ENCODE measurements at places on chromosomes 5 and 9.
A peak's percentile ranks its signal among the peaks of the same experiment; 100 is the strongest.

GRCh38 chr5:163163858-163164257 lies 273.5 kb upstream of the CCNG1 start:
- no peak for DNase-seq

DNA sequence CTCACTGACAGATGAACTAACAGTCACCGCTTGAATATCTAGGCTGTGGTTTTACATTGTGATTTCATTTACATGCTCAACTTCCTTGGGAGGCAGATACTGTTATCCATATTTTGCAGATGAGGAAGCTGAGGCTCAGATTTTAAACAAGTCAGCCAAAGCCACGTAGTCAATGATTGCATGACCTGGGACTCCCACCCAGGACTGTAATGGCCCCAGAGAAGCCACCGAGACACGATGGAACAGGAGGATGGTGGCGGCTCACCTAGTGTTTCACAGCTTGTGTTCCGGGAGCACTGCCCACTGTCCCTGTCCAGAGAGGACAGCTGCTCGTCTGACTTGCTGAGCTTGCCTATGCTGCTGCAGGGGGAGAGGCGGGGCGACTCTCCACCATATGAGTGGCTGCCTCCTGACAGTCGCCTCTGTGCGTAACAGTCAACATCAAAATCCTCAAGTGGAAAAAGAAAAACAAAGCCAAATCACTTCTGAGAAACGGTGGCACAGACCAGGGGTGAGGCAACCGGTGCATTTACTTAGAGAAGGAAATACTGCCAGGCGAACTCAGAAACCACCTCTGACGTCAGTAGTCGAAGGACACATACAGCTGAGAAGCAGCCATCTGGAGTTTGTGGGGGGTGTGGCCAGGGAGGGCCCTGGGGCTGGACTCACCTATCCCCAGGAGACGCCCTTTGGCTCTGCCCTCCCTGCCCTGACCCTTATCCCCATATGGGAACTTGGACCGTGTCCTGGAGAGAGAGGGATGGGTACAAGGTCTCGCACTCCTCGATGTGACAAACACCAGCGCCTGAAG lies 82.5 kb downstream of the PRRT1B start:
- DNase-seq = peak; percentile 55

DNA sequence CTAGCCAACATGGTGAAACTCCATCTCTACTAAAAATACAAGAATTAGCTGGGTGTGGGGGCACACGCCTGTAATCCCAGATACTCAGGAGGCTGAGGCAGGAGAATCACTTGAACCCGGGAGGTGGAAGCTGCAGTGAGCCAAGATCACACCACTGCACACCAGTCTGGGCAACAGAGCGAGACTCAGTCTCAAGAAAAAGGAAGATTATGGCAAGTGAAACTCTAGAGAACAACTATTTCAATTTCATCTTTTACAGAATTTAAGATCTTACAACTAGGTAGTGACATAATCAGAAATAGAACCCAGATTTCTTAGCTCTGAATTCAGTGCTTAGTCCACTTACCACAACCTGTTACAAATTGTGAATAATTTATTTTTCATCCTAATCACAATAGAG lies 108.8 kb upstream of the MAP3K1 start:
- no peak for DNase-seq

GRCh38 chr5:56415356-56415765 lies 182.2 kb upstream of the ANKRD55 start:
- no peak for DNase-seq

DNA sequence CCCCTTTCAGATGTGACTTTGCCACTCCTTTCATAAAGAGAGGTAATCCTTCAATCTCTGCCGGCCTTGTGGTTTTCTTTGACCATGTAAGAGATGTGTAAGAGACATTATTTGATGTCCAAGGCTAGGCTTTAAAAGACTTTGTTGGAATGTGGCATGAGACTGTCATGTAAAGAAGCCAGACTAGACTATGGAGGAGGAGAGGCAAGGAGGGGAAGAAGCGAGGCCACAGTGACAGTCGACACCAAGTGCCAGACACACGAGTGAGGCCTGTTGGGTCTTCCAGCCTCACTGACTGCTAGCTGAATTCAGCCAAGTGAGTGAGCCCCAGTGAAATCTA lies 1013.3 kb downstream of the MAT2B start:
- no peak for DNase-seq

GRCh38 chr9:90854637-90855175 lies 53.1 kb downstream of the SYK start:
- no peak for DNase-seq

- no peak for DNase-seq
Observed at GRCh38 chr9:80191108-80191507, 619.3 kb downstream of the TLE4 start.

DNA sequence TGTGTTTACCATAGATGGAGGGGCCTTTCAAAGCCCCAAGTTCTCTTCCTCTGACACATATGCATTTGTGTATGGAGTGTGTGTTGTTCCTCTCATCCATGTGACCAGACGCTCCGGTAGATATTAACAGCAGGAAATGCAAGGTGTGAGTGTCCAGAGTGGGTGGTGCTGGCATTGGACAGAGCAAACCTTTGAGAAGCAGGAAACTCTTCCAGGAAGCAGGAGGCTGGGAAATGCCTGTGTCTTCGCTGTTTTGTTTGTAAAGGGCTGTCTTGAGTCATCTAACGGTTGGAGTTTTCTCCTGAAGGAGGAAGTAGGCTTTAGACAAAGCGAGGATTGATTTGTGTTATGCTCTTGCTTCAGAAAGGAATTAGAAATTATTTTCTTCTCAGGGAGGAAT lies 370.9 kb downstream of the PLK2 start:
- DNase-seq = no peak

- no peak for DNase-seq
Observed at GRCh38 chr5:108078882-108079281, 303.0 kb downstream of the FBXL17 start.

GRCh38 chr5:147204576-147204975 lies 30.2 kb upstream of the STK32A start:
- DNase-seq = no peak

- no peak for DNase-seq
Observed at GRCh38 chr5:41841325-41841724, 28.9 kb downstream of the OXCT1 start.

GRCh38 chr9:119184265-119184936 lies 184.8 kb downstream of the BRINP1 start:
- DNase-seq = no peak

GRCh38 chr5:111983459-111983858 lies 226.5 kb upstream of the NREP start:
- DNase-seq = no peak

- no peak for DNase-seq
Observed at GRCh38 chr9:105737205-105737604, 42.9 kb downstream of the TMEM38B start.

GRCh38 chr5:136012041-136012804 lies 16.6 kb upstream of the TGFBI start:
- no peak for DNase-seq

DNA sequence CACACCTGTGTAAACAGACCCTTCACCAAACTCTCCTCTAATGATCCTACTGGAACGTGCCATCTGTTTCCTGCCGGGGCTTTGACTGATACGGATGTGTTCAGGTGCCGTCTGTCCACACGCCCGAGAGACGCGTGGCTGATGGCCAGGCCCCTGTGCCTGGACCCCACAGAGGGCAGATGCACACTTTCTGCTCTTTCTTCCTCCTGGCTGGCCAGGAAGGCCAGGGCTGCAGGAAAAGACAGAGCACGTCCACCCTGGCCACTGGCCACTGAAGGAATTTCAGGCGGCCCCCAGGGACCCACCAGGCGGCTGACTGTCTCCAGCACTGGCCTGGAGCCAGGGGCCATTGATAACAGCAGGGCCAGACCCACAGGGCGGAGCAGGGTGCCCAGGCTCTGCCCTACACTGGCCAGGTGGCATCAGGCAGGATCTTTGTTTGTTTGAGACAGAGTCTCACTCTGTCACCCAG lies 3.6 kb upstream of the ENG start:
- no peak for DNase-seq

- DNase-seq = no peak
Observed at GRCh38 chr5:172841256-172841655, 7.2 kb downstream of the ERGIC1 start.

- DNase-seq = no peak
Observed at GRCh38 chr9:122186301-122186700, 26.6 kb downstream of the MORN5 start.

GRCh38 chr9:79382458-79382857 lies 189.3 kb upstream of the TLE4 start:
- no peak for DNase-seq

- no peak for DNase-seq
Observed at GRCh38 chr9:121360601-121361374, 9.3 kb downstream of the STOM start.

- DNase-seq = no peak
Observed at GRCh38 chr9:84829471-84829870, 159.9 kb downstream of the NTRK2 start.

DNA sequence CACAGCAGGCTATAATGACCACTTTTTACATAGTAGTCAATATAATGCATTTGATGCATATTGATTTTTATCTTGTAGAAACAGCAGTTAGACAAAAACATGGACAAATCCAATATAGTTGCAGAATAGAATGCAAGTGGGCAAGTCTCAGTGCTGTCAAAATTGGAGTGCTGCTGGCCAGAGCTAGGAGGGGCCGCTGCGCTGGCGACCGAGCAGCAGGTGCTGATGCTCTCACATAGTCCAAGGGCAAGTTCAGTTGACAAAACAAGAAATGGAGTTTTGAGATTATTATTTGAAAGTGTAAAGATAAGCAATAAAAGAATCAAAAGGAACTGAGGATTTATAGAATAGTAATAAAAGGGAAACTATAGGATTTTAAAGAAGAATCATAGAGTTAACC lies 60.6 kb upstream of the CDK20 start:
- no peak for DNase-seq

DNA sequence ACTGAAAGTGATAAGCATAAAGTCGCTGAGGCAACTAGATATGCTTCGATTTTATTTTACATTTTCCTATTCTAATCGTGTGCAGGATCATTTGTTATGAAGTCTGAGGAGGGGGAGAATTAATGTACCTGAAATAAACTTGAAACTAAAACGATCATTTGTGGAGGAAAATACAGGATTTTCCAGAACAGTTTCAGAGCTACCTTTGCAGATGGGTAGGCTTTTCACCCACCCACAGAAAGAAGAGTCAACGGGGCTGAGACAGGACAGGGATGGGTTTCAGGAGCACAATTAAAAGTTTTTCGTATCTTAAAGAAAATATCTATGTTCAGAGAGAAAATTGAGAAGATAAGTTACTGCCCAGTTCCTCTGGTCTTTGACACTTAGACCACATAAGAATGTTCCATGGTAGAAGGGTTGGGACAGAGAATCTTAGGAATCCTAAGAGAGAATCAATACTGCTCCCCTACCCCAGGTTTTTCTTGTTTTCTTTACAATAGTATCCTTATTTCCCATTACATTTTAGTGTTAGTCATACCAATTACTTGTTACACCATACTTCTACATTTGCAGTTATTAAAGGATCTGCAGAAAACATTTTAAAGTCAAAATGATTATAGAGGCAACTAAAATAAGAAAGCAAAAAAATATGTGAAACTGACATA lies 211.4 kb downstream of the DEPDC1B start:
- no peak for DNase-seq

DNA sequence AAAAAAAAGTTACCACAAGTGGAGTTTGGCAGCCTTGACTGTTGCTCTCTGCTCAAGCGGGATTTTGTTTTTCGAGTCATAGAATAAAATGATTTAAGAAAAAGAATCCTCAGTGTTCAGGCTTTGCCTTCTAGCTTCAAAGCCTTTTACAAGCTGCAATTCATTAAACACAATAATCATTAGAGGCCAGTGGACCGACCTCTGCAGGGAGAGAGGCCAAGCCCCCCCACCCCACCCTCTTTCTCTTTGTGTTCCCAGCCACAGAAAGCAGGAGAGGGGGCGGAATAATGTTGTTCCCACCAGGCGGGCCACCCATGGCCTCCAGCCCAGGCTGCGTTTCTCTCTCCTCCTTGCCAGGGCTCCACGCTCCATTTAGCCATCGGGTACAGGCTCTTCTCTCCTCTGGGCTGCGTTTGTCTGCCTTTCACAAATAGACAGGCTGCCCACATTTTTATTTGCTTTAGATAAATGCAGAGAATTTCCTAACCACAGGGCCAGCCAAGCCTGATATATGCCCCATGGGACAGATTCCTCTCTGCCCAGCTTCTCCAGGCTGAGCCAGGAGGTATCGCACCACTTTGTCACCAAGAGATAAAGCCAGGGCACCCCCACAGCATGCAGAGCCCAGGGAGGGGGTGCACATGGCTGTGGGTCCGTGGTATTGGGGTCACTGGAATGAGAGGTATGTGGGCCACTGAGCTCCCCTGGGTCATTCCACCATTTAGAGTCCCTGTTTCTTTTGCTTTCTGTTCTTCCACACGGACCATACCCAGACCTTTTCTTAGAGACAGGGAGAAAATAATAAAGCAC lies 318.8 kb downstream of the PIK3R1 start:
- no peak for DNase-seq

- DNase-seq = no peak
Observed at GRCh38 chr5:106766916-106767315, 903.8 kb downstream of the EFNA5 start.

DNA sequence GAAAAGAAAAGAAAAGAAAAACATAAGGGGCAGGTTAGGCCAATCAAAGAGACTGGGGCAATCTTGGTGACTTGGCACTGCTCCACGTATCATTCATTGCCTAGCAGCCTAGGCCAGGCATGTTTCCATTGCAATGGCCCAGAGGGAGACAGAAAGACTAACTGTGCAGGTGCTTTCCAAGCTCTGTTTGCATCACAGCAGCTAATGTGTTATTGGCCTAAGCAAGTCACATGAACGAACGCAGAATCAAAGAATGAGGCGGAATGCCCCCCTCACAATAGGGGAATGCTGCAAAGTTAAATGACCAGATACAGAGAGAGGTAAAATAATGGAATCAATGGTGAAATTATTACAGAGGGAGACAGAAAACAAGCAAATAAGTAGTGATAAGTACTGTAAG lies 11.1 kb upstream of the VPS13A start:
- DNase-seq = no peak

DNA sequence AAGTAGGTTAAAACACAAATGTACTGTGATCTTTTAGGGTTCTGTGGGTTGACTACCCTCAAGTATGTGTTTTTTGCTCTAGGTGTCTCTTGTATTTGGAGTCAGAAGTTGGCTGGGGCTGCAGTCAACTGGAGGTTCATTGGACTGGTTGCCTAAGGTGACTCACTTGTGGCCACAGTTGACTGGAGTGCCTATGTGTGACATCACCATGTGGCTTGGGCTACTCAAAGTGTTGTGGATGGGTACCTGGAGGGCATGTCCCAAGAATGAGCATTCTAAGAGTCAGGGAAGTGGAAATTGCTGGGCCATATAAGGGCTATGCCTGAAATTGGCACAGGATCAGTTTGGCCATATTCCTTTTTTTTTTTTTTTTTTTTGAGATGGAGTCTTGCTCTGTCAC lies 27.4 kb downstream of the SNX30 start:
- no peak for DNase-seq
